ENCODE measurements at places on chromosomes 7 and 10. TPM values are rescaled to one million over a fixed set of nuclear protein-coding genes. Genes with fewer than 3 reads are reported as not detected.
A peak's percentile ranks its signal among the peaks of the same experiment; 100 is the strongest.

Gene MBLAC1
- total RNA-seq = 2.7 TPM

Gene CEP55
- total RNA-seq = 7.4 TPM

Gene RPEL1
- not detected for total RNA-seq

Gene FRMPD2
- 0.80 TPM for total RNA-seq

DNA sequence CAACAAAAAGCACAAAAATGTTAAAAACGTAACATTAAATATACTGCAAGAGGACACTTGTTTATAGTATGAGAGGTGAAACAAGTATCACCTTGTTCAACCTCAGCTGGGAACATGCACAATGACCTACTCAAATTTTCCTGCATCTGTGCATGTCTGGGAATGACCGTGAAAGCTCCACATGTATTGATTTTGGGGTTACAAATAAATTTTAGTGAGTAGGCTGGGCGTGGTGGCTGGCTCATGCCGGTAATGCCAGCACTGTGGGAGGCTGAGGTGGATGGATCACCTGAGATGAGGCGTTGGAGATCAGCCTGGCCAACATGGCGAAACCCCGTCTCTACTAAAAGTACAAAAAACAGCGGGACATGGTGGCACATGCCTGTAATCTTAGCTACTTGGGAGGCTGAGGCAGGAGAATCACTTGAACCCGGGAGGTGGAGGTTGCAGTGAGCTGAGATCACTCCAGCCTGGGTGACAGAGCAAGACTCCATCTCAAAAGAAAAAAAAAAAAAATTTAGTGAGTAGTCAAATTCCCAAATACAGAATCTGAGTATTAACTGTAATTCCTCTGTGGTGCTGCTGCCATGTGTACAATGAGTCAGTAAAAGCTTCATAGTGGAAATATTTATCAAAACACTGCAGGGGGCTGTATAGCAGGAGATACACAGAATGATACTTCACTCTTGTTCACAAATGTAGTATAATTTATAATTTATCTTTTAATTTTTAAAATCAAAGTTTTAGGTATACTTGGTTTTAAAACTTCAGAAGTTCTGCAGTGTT lies 41.1 kb downstream of the SUGCT start:
- no peak overlapping the region for H3K4me3 ChIP-seq
- no peaks in the 10 kb centered on the region for H3K36me3 ChIP-seq
- peaks cover 6% of the 10 kb centered on the region for H3K4me1 ChIP-seq

DNA sequence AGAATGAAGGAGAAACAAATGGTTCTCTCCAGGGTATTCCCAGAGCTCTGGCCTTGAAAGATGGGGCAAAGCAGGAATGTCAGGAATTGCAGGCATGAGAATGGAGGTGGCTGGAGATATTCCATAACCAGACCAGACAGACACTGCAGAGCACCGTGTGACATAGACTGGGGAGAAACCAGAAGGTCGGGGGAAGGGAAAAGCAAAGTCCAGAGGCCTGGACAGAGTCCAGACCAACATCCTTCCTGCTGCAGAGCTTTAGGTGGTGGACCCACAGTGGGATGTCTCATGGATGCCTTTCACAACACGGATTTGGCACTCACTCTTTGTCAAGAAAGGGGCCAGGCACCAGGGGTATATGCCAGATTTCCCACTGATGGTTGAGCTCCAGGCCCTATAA lies 177.2 kb upstream of the INHBA start:
- H3K27me3 ChIP-seq = peaks cover 7% of the 10 kb centered on the region
- no peak for DNase-seq
- peaks cover 8% of the 10 kb centered on the region for H3K4me1 ChIP-seq

DNA sequence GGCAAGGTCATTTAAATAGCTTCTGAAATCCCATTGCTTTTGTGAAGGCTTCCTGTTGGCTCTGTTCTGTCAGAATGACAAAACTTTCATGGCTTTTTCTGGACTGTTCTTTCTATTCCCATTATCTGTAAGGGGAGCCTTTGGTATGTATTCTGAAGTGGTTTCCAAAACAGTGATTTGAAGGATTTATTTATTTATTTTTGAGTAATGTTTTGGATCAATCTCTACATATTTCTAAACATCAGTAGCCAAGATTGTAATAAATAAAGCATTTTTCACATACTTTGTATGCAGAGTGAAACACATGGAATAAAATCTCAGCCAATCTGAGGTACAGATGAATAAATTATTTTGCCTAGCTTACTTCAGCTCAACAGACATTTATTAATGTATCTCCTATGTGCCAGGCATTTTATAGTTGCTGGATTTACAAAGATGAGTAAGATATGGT lies 121.1 kb downstream of the BBS9 start:
- peaks cover 4% of the 10 kb centered on the region for H3K36me3 ChIP-seq
- no peak for DNase-seq
- H3K27me3 ChIP-seq = no peaks in the 10 kb centered on the region
- H3K4me1 ChIP-seq = no peaks in the 10 kb centered on the region

DNA sequence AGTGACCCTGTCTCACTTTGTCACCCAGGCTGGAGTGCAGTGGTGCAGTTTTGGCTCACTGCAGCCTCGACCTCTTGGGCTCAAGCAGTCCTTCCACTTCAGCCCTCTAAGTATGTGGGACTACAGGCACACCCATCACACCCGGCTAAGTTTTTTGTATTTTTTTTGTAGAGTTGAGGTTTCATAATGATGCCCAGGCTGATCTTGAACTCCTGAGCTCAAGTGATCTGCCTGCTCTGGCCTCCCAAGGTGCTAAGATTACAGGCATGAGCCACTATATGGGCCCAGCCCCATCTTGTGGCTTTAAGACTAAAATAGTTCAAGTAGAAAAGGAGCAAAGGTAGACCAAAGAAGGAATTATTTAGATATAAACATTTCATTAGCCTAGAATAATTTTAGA lies 65.5 kb downstream of the MLLT10 start:
- H3K4me3 ChIP-seq = no peak overlapping the region
- peaks cover 27% of the 10 kb centered on the region for H3K36me3 ChIP-seq
- H3K27me3 ChIP-seq = no peaks in the 10 kb centered on the region
- H3K4me1 ChIP-seq = peaks cover 19% of the 10 kb centered on the region
- DNase-seq = no peak

DNA sequence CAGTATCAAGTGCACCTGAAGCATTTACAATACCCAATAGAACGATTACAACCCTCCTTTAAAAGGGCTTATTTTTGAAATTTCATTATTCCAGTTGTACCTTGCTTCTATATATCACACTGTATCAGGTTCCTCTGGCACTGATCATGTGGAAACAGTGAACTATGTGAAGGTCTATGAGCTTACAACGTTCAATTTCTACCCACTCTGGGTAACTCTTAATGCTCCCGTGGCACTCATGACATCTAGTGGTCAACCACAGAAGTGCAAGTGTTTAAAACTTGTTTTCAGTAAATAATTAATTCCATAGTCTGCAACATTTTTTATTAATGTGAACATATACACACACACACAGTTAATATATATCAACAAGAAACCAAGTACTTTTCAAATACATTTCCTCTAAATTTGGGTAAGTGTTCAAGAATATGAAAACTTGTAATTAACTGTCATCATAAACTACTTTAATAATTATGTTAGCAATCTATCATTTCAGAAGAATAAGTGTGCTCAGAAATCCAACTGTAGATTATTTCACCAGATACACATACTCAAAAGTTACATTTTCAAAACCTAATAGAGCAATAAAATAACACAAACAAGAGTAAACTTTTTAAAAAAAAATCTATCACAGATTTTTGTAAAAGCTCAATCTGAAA lies 61.0 kb downstream of the MPP7 start:
- no peaks in the 10 kb centered on the region for H3K36me3 ChIP-seq
- no peak overlapping the region for H3K27ac ChIP-seq
- no peak overlapping the region for H3K4me3 ChIP-seq

DNA sequence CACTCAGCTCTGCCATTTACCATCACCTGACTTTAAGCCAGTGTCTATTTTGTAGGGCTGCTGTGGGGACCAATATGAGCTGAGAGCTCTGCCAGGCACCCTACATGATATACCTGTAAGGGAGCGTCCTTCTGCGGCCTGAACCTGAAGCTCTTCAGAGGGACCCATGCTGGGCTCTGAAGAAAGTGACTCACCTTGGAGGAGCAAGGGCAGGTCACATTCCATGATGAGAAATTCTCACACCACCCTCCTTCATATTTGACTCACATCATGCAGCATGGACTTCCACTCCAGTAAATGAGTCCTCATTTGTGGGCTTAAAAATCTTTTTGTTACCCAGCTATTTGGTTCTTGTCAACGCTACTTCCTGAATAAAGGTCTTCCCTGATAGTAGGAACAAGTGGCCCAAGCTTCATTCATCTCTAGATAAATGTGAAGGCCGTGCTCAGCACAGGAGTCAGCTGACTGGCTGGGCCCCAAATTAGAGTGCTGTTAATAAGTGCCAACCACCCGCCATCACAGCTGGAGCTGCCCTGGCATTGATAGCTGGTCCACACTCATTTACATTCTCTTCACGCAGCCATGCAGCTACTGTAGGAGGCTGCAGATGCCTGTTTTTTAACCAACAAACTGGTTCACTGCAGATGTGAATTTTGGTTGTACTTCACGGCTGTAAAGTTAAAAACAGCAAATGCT lies 78.4 kb downstream of the RNF216 start:
- H3K4me1 ChIP-seq = peaks cover 45% of the 10 kb centered on the region
- H3K36me3 ChIP-seq = peaks cover 9% of the 10 kb centered on the region
- peak overlapping the region; percentile 15 for H3K27ac ChIP-seq

- no peak for DNase-seq
- H3K27me3 ChIP-seq = peaks cover 7% of the 10 kb centered on the region
- no peaks in the 10 kb centered on the region for H3K36me3 ChIP-seq
- H3K27ac ChIP-seq = no peak overlapping the region
- H3K4me1 ChIP-seq = peaks cover 10% of the 10 kb centered on the region
These were observed 221.4 kb downstream of the GATA3 start for GRCh38 chr10:8275911-8276310.

DNA sequence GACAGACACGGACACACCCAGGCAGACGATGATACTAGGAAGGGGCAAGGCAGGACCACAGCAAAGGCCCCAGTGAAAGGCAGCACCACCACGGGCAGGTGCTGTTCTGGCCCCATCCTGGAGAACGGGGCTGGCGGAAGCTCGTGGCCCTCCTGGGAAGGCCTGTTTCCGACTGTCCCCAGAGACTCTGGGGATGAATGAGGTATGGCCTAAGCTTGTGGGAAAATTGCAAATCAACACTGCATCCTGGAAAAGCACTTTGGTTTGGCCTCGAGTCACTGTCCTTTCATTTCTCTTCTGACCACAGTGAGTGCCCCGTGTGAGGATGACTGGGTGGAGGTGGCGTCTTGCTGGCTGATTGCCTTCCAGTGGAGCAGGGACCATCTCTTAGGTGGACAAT lies 81.6 kb upstream of the ANLN start:
- no peak for DNase-seq
- peaks cover 3% of the 10 kb centered on the region for H3K36me3 ChIP-seq
- peaks cover 18% of the 10 kb centered on the region for H3K4me1 ChIP-seq
- no peak overlapping the region for H3K27ac ChIP-seq
- no peak overlapping the region for H3K4me3 ChIP-seq

DNA sequence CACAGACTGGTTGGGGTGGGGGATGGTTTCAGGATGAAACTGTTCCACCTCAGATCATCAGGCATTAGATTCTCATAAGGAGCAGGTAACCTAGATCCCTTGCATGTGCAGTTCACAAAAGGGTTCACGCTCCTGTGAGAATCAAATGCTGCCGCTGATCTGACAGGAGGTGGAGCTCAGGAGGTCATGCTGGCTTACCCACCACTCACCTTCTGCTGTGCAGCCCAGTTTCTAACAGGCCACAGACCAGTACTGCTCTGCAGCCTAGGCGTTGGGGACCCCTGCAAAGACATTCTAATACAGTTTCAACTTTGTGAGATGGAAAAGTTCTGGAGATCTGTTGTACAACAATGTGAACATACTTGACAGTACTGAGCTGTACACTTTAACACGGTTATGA lies 39.9 kb downstream of the STRA8 start:
- H3K4me1 ChIP-seq = peaks cover 3% of the 10 kb centered on the region
- H3K36me3 ChIP-seq = no peaks in the 10 kb centered on the region
- H3K27ac ChIP-seq = no peak overlapping the region
- H3K4me3 ChIP-seq = no peak overlapping the region
- no peak for DNase-seq
- H3K27me3 ChIP-seq = peaks cover 10% of the 10 kb centered on the region

GRCh38 chr10:77899080-77899477 lies 27.5 kb downstream of the DLG5 start:
- no peak overlapping the region for H3K27ac ChIP-seq
- H3K4me3 ChIP-seq = no peak overlapping the region
- H3K4me1 ChIP-seq = peaks cover 56% of the 10 kb centered on the region
- no peak for DNase-seq

- H3K36me3 ChIP-seq = no peaks in the 10 kb centered on the region
- H3K4me1 ChIP-seq = peaks cover 24% of the 10 kb centered on the region
- no peaks in the 10 kb centered on the region for H3K27me3 ChIP-seq
- H3K27ac ChIP-seq = peak overlapping the region; percentile 89
- H3K4me3 ChIP-seq = peak overlapping the region; percentile 59
These were observed 4.8 kb upstream of the ADD3 start for GRCh38 chr10:110002801-110003523.

All from type B pancreatic cell (in vitro differentiated cells).